HuH-7 (cell line): ENCODE measurements at places on chromosomes 12 and 14.

- DNase-seq, result peak; percentile 76
Observed at GRCh38 chr14:90815822-90816662, at the start of gene TTC7B. TSS of gene TTC7B (minus strand) at chr14:90816430. CDS start at chr14:90816295, 135 bp downstream.

GRCh38 chr14:40058901-40059897 lies 627.0 kb upstream of the FBXO33 start:
- DNase-seq, result no peak

GRCh38 chr12:26813812-26814211 lies 19.2 kb downstream of the ITPR2 start:
- no peak for DNase-seq

GRCh38 chr12:83335748-83336147 lies 649.0 kb downstream of the TMTC2 start:
- no peak for DNase-seq

- no peak for DNase-seq
Observed at GRCh38 chr12:57524814-57525614, 2.4 kb downstream of the MBD6 start.

- DNase-seq, result no peak
Observed at GRCh38 chr14:104555430-104556255, 23.9 kb upstream of the C14orf180 start.

- DNase-seq, result no peak
Observed at GRCh38 chr12:13947276-13947946, 34.0 kb downstream of the GRIN2B start.

DNA sequence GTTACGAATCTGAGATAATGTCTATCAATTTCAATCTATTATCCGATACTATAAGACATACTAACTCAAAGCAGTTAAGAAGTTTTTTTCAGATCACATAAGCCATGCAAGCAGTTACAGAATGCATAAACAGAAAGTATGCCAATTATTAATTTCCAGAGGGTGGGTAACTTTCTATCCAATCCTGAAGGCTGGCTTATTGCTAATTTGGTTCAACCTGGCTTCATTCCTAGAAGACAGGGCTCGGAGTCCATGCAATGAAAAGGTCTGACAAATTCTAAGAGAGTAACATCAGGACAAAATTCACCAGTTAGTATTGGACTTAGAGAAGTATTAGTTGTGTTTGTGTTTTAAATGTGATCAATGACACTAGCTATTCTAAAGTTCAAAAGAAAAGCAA lies 15.0 kb downstream of the FERMT2 start:
- no peak for DNase-seq

DNA sequence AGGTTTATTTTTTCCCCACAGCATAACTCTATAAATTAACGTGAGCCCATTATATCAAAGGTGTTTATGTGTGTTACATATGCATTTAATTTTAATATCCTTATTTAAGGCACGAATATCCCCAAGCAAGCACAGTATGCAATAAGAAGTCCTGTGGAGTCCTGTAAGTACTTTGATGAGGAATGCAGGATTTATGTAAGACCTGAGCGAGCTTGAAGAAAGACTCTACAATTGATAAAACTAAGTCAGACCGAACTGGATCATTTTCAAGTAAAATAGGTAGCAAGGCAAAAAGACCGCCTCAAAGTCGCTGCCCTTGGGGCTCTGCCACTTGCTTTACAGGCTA lies 755 bp downstream of the SLC25A21 start:
- DNase-seq, result no peak

DNA sequence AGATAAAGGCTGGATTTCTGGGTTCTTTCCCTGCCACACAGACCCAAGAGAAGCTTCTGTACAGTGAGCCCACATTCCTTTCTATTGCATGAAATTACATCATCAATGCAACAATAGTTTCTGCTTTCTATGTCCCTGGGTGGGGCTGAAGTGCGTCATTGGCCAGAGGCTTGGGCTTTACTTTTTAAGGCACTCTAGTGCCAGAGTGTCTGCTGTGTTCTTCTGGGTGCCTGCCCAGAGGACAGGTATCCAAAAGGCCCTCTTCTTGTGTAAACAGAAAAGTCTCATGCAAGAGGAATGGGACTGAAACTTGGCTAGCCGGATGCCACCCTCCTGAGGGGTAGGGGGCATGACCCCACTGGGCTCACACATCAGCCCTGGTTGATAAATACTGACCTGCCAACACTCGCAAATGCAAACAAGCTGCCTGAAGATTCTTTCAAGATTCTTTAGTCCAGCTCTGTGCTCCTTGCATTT lies 5.9 kb downstream of the KRT86 start:
- no peak for DNase-seq

GRCh38 chr12:13583630-13584029 lies 387.1 kb downstream of the EMP1 start:
- no peak for DNase-seq

DNA sequence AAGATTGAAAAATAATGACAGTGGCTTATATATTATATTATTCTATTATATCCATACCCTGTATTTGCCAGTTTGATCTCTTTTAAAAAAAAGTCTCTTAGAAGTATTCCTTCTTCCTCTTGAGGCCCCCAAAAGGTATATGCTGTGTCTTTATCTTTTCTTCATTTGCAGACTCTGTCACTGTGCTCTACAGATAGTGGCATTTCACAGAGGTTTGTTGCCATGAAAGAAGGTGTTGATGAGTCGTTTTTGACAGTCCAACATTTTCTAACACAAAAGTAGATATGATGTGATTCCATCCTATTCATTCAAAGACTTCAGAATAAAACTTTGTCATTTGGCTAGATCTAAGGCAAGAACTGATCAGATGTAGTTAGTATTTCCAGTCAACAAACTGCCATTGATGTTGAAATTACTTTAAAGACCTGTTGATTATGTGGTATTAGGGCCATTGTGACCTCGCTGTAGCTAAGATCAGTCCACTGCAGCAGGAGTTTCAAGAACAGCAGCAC lies at the start of gene CCDC196:
TSS of gene CCDC196 (plus strand) at position 462 of the 512 bp plus-strand sequence. CDS start 132 bp downstream, outside the sequence.
- DNase-seq, result no peak

DNA sequence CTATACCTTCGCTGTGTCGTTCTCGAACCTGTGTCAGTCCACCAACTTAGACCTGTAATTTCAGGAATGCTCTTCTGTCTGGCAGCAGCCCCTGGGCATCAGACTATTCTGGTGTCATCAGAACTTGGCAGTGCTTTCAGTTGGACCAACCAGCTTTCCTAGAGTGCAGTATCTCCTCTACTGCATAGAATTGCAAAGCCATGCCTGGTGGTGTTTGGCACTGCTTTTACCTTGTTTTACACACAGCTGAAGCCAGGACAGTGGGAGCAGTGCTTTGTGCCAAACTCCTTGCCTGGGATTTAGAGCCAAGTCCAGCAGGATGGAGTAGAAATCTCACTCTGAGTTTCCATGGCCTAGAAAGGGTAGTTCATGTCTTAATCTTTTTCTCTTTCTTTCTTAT lies 1.5 kb downstream of the FLVCR2 start:
- no peak for DNase-seq

GRCh38 chr14:89807151-89807550 lies 147.4 kb downstream of the EFCAB11 start:
- no peak for DNase-seq

GRCh38 chr12:122422730-122423257 lies 325 bp upstream of the CLIP1 start:
- no peak for DNase-seq

- no peak for DNase-seq
Observed at GRCh38 chr12:30823764-30824163, 69.0 kb upstream of the CAPRIN2 start.

DNA sequence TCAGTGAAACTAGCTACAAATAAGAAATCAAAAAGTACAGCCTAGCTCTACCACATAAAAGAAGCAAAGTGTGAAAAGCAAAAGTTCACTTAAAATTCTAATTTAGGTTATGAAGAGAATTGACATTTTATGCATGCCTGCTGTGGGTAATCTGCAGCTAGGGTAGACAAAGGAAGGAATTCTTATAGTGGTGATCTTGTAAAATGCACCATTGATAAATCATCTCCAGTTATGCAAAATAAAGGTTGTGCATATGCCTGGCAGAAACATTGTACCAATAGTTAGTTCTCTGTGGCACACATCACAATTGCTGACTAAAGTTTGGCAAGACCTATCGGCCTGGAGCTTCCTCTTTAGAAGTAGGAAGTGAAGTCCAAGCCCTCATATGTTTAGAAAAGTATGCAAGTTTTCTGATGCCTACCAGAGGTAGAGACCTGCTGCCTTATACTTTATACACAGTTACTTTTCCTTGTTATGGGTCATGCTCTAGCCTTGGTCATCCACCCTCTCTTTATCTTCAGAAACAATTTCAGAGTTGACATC lies 78.3 kb downstream of the TSHR start:
- DNase-seq, result no peak

DNA sequence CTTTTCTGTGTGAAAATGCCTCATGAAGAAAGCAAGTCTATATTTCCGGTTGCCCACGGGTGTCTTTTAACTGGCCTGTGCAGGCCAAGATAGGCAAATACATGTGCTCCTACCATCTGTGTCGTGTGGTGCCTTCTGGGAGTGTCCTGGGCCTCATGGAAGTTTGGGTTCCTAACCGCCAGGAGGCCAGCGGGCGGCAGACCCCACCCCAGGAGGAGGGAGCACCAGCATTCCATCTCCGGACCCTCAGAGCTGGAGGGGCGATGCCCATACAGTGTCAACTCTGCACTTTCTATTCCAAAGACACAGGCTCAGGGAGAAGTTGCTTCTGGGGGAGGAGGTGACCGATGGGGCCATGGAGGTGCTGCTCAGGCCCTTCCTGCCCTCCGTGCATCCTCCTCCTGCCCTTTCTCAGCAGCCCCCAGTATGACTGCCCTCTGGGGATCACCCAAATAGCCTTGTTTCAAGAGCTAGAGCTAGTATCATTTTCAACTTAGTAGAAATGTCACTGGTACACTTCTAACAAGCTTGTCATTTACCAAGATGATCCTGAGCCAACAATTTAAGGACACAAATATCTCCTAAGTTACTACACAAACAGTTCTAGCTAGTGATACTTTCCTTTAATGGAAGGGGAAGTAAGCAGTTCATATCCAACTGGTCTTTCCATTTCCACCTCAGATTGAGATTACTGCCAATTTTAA lies 17.8 kb downstream of the CCDC92 start:
- DNase-seq, result no peak

DNA sequence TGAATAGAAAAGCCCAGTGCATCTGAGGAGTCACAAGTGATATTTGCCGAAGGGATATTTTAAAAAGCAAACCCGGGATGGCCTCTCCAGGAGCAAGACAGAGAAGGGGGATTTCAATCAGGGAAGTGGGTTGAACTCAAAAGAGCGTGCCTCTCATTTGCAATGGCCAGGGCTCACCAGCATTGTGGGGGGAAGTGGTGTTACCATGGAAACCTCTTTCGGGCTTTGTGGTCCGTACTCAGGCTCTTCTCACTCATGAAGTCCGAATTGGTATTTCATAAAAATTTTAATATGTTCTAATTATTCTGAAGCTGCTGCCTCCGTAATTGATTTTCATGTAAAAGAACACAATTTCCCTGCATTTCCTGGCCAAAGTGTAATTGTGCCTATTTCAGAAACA lies 79.8 kb downstream of the SLC15A4 start:
- DNase-seq, result no peak

DNA sequence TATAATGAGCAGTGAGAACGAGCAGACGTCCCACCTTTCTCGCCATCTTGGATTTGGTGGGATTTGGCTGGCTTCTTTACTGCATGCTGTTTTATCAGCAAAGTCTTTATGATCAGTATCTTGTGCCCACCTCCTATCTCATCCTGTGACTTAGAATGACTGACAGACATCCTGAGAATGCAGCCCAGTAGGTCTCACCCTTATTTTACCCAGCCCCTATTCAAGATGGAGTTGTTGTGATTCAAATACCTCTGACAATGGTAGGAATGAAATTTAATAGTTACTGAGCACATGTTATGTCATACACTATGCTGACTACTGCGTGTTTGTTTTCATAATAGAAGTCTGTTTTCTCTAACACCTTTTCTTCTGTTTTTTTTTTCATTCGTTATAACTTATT lies 1.9 kb downstream of the TMTC3 start:
- no peak for DNase-seq

GRCh38 chr12:95319694-95320331 lies 102.2 kb downstream of the VEZT start:
- no peak for DNase-seq

- DNase-seq, result no peak
Observed at GRCh38 chr12:71655495-71655894, 8.2 kb downstream of the ZFC3H1 start.
